RPMI7951 (cell line): ENCODE measurements at places on chromosomes 4 and X. TPM values are rescaled to one million over a fixed set of nuclear protein-coding genes. Genes with fewer than 3 reads are reported as not detected.

The FGD1 gene
- 7.0 and 8.0 TPM in 2 replicates for total RNA-seq

The ETDB gene
- not detected in 2 replicates for total RNA-seq

The ART3 gene
- total RNA-seq: 0.24 TPM in 1 of 2 replicates, not detected in the other

The HTR2C gene
- 0.20 and 0.24 TPM in 2 replicates for total RNA-seq

The IGFBP7 gene
- 436 and 611 TPM in 2 replicates for total RNA-seq
